ENCODE measurements at places on chromosomes 5 and 9. TPM values are rescaled to one million over a fixed set of nuclear protein-coding genes. Genes with fewer than 3 reads are reported as not detected.

AGPAT2 gene
- total RNA-seq, result 16.1 TPM

PCDHB2 gene
- 0.36 TPM for total RNA-seq

BTNL9 gene
- total RNA-seq, result not detected

SLC6A18 gene
- not detected for total RNA-seq

MARCHF11 gene
- total RNA-seq, result not detected

NUTM2G gene
- total RNA-seq, result not detected

ZNF366 gene
- not detected for total RNA-seq

DCANP1 gene
- total RNA-seq, result not detected

BARX1 gene
- total RNA-seq, result not detected

PCDHGB2 gene
- total RNA-seq, result 2.8 TPM

FST gene
- 141 TPM for total RNA-seq

FOXD1 gene
- 3.2 TPM for total RNA-seq

CTXN3 gene
- not detected for total RNA-seq

KCNT1 gene
- total RNA-seq, result not detected

THBS4 gene
- 0.83 TPM for total RNA-seq

NTRK2 gene
- total RNA-seq, result under 0.01 TPM

PCDHGA12 gene
- total RNA-seq, result 9.7 TPM

DMRT2 gene
- not detected for total RNA-seq

PCDHGA9 gene
- total RNA-seq, result 3.9 TPM

GNAQ gene
- 63.6 TPM for total RNA-seq

IFNA2 gene
- not detected for total RNA-seq

MAN2A1 gene
- 29.6 TPM for total RNA-seq

GFRA3 gene
- total RNA-seq, result not detected

DMRT3 gene
- total RNA-seq, result not detected

SLC36A2 gene
- not detected for total RNA-seq
